ENCODE measurements at places on chromosomes 5 and 9.

DNA sequence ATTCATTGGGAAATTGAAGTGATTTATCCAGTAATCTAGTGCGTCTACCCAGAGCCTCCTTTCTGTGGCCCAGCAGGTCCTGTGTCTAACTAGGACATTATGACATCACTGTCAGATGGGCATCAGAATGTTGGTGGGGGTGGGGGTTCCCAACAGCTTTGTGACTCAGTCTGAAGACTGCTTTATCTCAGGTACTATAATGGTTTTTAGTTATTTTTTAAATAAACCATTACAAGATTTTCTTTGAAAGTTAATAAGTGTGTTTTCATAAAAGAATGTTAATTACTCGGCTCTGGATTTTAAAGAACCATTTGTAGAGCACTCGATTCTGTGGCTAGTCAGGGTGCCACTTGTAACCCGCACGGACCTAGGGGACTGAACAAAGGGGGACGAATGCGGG, at the start of gene EQTN:
Gene EQTN (minus strand): TSS at position 101 of the 400 bp plus-strand sequence. CDS start 95 bp downstream, at position 6.
- DNase-seq: no peak

GRCh38 chr5:173468821-173469251, 140.6 kb upstream of the STC2 start:
- DNase-seq: no peak

DNA sequence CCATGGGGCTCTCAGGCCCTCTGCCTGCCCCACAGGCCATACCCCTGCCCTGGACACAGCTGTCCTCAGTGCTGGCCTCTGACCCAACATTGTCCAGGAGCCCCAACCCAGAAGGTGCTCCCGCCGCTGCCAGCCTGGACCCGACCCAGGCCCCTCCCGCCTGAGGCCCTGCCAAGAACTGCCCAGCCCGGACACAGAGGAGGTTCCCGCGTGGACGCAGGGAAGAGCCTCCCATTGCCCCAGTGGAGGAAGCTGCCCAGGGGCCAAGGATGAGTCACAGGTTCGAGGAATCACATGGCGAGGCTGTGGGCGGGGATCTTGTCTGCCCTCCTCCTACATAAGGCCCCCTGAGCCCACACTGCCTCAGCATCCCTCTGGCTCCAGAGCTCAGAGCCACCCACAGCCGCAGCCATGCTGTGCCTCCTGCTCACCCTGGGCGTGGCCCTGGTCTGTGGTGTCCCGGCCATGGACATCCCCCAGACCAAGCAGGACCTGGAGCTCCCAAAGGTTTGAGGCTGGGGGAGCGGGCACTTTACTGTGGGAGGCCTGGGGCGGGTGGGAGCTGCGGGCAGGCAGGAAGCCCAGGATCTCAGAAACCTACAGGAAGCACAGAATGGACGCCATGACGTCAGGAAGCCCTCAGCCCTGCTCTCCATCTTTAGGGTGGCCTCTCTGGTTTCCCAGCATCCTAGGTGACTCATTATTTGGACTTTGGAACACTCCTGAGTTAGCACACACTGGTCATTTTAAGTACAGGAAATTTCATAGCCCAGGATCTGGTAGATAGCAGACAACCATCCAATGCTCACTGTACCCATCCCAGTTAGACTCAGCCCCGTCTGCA, at the start of gene PAEP:
Gene PAEP (plus strand): TSS at position 366 of the 844 bp plus-strand sequence.
- no peak for DNase-seq

DNA sequence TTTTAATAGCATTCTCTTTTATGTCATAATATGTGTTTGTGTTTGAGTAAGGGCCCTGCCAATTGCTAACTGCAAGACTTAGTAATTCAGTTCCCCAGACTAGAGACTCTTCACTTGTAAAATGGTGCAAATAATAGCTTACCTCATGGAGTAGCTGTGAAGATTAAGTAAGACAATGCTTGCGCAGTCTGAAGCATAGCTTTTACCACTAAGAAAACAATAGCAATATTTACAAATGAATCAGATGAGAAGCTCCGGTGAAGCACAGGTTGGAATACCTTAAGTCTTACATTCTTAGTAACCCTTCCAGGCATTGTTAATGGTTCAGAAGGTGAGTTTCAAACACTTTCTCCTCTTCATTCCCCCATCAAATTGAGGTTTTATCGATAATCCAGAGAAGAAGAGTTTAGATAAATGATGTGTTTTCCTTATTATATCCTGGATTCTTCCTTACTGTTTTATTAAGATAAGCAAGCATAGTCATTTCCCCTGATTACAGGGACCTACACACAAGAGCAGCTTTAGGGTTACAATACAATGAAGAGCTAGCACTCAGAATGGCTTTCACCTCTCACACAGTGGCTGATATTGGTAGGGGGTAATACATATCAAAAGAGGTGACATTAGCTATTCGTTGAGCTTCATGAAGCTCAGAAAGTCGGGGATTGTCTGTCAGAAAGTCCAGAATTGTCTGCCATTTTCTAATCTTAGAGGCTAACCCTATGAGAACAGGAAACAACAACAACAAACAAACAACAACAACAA, 96.4 kb upstream of the EDIL3 start:
- DNase-seq: no peak

GRCh38 chr9:124110307-124110915, 98.8 kb downstream of the LHX2 start:
- DNase-seq: peak; percentile 10

- DNase-seq: no peak
Measured at GRCh38 chr5:59660737-59661136, 232.8 kb downstream of the PDE4D start.

- no peak for DNase-seq
Measured at GRCh38 chr5:93654676-93655075, 71.7 kb downstream of the NR2F1 start.

DNA sequence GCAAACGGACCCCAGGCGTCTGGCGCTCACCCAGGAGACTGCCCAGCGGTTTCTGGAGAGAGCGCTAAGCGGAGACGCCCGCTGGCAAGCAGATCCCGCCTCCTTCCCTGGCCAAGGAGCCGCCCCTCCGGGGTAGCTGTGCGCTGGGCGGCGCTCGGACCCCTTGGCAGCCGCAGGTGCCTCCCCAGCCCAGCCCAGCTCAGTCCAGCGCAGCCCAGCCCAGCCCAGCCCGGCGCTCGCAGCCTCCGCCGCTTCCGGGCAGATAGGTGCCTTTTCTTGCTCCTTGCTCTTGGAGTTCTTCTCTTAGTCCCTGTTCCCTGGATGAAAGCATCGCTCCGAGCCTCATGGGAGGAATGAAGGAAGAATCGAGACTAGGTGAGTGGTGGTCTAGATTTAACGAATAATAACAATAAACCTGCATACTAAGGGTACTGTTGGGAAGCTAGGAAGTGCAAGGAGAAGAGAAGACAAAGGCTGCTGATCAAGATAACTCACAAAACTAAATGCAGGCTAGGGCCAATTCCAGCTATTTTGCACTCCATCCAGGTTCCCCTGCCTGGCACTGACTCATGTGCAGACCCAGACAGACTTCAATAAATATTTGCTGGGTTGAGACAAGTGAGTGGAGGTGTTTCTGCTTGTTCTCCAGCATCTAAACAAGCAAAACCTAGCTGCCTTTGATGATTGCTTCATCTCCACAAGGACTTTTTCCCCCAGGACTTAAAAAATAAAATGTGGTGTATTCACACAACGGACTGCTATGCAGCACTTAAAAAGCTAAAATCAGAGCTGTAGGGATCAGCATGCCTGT, at the start of gene STK32A:
Gene STK32A (plus strand): TSS at position 202 of the 811 bp plus-strand sequence. CDS start 4,609 bp downstream, outside the sequence.
- DNase-seq: no peak

- no peak for DNase-seq
Measured at GRCh38 chr5:41339339-41339738, 126.0 kb upstream of the C6 start.

- DNase-seq: no peak
Measured at GRCh38 chr9:128895556-128895955, 13.6 kb downstream of the LRRC8A start.

GRCh38 chr5:141992349-141992963, 20.4 kb downstream of the GNPDA1 start:
- no peak for DNase-seq

DNA sequence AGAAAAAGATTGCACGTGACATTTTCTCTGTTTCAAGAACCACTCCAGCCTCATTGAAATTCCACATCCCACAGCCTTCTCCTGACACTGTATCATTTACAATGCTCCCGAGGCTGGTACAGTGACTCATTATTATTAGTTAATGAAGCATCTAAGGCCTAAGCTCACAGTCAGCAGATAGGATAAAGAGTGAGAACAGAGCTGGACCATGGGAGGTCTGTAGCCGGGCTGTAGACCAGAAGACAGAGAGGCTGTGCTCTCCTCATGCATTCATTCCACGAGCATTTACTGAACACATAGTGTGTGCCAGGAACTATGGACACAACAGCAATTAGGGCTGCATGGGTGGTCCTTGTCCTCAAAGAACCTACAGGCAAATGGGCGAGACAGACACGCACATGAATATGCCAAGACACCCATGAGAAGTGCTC, 47.3 kb upstream of the GALNT10 start:
- DNase-seq: no peak

GRCh38 chr9:134591573-134591981, 50.0 kb upstream of the COL5A1 start:
- DNase-seq: no peak

DNA sequence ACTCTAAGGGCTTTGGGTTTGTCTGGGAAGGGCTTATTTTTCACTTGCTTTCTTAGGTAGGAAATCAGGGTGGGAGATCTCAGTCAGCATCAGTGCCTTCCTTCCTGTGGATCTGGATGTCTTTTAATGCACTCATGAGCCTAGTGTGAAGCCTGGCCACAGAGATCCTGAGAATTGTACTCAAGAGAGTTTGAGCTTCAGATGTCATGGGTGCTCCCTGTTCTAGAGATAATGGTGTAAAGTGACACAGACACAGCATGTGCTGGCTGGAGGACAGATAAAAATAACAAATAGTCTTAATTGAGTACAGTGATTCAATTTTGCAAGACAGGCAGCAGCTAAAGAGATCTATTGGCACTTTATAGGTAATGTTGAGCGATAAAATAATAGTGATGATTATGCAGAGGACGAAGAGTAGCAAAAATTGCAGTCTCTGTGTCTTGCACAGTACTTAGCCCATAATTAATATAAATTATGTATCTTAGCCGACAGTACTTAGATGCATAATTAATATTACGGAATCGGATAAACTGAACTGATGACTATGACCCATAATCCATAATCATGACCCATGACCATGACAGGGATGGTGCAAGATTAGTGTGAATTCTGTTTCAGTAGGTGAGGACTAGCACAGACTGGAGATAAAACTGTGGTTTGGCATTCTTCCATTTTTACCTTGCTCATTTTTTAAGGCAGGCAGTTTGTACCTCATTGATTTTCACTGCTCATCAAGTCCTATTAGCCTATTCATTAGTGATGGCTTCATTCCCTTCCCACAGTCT, 408.7 kb upstream of the PIK3R1 start:
- DNase-seq: no peak

- DNase-seq: no peak
Measured at GRCh38 chr9:129176701-129177442, 1.2 kb downstream of the IER5L start.

GRCh38 chr9:36401897-36402480, 1.9 kb upstream of the RNF38 start:
- no peak for DNase-seq

- no peak for DNase-seq
Measured at GRCh38 chr5:31383734-31384133, 148.2 kb downstream of the DROSHA start.

- DNase-seq: no peak
Measured at GRCh38 chr5:160697281-160697680, 154.7 kb downstream of the ATP10B start.

- no peak for DNase-seq
Measured at GRCh38 chr5:80417973-80418372, 10.1 kb downstream of the ZFYVE16 start.

- DNase-seq: no peak
Measured at GRCh38 chr5:57097526-57097925, 76.3 kb upstream of the GPBP1 start.

GRCh38 chr5:40733879-40734563, 21.7 kb downstream of the TTC33 start:
- no peak for DNase-seq

DNA sequence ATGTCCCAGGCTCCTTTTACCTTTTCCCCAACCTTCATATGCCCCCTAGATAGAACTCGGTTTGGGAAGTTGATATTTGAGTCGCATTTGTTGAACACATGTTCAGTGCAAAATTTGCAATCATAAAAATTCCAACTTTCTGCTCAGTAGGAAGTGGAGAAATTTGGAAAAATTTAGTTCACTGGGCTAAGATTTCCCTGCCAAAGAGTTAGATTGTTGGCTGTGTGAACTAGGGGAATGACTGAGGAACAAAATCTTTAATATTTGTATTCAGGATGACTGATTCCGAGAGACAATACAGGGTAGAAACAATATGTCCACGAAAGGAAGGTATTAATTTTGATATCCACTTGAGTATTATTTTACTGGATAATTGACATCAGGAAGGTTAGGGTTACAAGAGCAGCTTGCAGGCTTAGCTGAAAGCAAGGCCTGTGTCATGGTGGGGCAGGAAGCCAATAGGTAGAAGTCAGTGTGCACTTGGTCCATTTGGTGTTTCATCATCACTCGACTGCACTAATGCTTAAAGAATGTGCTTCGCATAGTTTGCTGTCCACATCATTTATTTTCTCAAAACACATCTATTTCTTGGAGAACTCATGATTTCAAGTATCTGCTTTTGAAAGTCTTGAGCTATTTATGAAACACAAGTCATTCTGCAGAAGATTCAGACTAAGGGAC, 59.4 kb upstream of the GNA14 start:
- no peak for DNase-seq

DNA sequence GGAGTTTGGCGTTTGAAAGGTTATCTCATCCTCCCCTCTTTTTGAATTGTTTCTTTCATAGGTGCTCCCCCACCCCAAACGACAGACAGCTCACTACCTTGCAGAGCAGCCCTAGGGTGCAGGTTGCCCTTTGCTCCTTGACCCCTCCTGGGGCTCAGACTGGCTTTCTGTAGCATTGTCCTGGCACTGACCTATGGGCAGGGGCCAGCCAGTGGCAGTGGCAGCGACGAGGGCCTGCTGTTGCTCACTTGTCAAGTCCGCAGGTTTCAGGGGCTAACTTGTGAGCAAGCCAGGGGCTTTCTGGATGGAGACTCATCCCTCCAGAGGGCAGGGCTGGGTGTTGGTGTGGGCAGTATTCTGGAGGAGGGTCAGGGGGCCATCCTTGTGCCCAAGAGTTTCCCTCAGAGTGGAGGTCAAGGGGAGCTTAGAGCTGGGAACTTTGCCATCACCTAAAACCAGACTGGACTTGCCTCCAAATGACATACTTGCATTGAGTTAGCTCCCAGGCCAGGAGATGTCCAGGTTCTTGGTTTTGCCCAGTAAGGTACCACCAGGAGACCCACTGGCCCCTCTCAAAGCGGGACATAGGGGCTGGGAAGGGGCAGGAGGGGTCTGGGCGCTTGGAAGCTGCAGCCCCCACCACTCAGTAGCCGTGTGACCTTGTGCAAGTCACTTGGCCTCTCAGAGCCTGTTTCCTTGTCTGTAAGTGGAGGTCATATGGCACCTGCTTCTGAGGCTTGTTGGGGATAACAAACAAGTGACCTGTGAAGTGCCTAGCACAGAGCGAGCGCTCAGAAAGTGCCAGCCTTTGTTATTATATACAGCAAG, 53.5 kb upstream of the CDKN2AIPNL start:
- no peak for DNase-seq

DNA sequence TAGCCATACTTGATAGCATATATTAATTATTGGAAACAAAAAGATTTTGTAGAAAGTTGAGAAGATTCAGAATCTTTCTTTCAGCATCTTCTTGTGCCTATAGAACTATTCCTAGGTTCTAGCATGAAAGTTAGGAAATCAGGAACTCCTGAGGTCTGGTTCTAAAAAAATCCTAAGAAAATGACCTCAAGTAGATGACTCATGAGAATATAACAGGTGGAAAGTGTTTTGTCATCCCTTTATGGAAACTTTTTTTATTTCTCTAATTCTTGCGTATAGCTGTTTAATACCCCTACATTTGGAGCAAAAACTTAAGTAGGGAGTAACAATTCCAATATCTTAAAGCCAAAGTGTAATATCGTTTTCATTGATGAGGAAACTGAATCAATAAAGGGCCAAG, 574.1 kb downstream of the NR2F1-AS1 start:
- DNase-seq: no peak

All from KG1 (cell line).